ENCODE measurements at places on chromosomes 5 and 9. TPM values are rescaled to one million over a fixed set of nuclear protein-coding genes. Genes with fewer than 3 reads are reported as not detected.

DNA sequence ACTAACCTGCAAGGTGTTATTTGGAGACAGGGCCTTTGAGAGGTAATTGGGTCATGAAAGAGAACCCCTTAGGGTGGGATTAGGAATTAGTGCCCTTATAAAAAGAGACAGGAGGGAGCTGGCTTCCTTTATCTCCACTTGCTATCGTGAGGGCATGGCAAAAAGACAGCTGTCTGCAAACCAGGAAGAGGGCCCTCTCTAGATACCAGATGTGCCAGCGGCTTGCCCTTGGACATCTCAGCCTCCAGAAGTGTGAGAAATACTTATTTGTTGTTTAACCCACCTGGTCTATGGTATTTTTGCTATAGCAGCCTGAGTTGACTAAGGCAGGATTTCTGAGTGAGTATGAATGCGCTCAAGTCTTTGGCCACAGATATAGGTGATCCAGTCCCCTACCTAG is 978 bp upstream of the RGS14 start:
- no peak for DNase-seq

DNA sequence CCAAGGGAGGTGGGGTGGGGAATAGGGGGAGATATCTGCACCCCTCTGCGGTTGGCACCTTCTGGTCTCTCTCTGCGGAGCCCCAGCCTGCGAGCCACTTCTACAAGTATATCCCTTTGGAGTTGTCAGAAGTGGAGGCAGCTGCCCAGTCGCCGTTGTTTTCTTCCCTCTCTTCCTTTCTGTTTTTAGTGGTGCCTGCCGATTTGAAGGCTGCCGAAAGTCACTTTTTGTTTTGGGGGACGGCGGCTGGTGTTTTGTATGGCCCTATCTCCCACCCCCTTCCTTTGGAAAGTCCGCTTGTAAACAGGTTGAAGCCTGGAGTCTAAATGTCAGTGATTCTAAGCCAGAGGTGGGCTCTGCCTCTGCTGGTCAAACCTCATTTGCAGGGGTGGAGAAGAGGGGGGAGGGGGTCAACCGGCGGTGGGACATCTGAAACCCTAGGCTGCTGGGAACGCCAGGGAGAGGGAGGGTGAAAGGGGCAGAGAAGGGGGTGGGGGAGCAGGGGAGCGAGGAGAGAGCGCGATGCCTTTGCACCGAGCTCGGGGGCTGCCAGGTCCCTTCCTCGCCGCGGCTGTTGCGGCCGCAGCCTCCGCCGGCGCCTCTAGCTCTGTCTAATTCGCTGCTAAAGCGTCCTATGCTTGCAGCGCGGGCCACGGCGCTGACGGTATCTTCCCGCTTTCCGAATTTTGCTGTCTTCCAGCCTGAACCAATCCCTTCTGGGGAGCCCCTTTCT is at the start of gene FGF10:
Gene FGF10 (minus strand): TSS at position 331 of the 733 bp plus-strand sequence. CDS start 738 bp downstream, outside the sequence.
- DNase-seq, result peak; percentile 63

DNA sequence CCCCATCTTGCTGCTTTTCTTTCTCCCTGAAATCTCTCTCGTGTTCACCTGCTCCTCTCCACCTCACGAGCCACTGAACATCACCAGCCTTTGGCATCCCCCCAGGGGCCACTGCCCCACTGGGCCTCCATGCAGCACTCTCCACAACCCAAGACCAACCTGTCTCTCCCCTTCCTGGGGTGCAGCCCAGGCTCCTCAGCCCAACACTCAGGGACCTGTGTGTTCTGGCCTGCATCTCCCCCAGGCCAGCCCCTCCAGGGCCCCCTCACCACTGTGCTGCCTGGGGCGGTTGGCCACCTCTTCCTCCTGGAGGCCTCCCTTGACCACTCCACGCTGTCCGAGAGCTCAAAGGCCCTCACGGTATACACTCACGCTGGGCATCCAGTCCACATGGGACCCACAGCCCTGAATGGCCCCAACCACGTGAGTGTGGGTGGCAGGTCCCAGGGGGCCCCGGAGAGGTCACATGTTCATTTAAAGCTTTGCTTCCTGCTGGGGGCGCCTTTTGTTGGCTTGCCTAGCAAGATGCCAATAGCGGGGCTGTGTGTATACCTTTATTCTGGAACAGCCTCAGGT is 453 bp upstream of the DOK3 start:
- DNase-seq, result no peak

FCN2 gene
- not detected for total RNA-seq

RANBP17 gene
- 17.8 TPM for total RNA-seq

SPOCK1 gene
- 4.0 TPM for total RNA-seq

SUSD3 gene
- total RNA-seq, result 4.8 TPM

NKD2 gene
- total RNA-seq, result 64.4 TPM

P4HA2 gene
- total RNA-seq, result 79.0 TPM

Measured in upper lobe of right lung (tissue), 1 donor.